M059J (cell line): ENCODE measurements at places on chromosomes 3 and 15. TPM values are rescaled to one million over a fixed set of nuclear protein-coding genes. Genes with fewer than 3 reads are reported as not detected.

Gene EPHB3
- 1.1 and 1.2 TPM in 2 replicates for total RNA-seq

Gene DNAH12
- total RNA-seq: 0.02 and 0.47 TPM in 2 replicates

Gene TTC14
- 20.3 and 33.3 TPM in 2 replicates for total RNA-seq

Gene SERINC4
- not detected in 2 replicates for total RNA-seq

Gene DVL3
- total RNA-seq: 21.2 and 30.3 TPM in 2 replicates

Gene RBP2
- total RNA-seq: not detected in 2 replicates

Gene MYZAP
- total RNA-seq: 7.9 and 8.2 TPM in 2 replicates

Gene LTF
- 0.30 and 0.52 TPM in 2 replicates for total RNA-seq

Gene TIMP4
- 5.1 and 8.9 TPM in 2 replicates for total RNA-seq

Gene KBTBD12
- 0.07 and 0.57 TPM in 2 replicates for total RNA-seq

Gene OR5H1
- total RNA-seq: not detected in 2 replicates

Gene PFKFB4
- total RNA-seq: 19.5 and 31.0 TPM in 2 replicates

Gene ANKDD1A
- 2.1 and 2.3 TPM in 2 replicates for total RNA-seq

DNA sequence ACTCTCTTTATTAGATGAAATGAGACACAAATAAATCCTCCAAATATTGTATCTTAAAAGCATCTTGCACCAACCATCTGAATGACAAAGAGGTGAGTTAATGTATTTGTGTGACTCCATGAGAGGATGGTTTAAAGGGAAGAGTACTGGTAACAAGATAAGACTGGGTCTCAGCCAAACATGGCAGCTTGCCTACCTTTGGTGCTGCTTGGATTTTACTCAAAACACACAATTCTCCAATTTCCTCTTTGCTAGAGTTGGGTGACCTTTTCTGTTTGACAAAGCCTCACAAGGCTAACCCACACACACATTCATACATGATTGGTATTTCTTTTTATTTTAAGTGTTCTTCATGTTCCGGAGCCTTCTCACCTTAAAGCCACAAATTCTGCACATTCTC is 506.4 kb downstream of the FGF12 start:
- no peak for DNase-seq

DNA sequence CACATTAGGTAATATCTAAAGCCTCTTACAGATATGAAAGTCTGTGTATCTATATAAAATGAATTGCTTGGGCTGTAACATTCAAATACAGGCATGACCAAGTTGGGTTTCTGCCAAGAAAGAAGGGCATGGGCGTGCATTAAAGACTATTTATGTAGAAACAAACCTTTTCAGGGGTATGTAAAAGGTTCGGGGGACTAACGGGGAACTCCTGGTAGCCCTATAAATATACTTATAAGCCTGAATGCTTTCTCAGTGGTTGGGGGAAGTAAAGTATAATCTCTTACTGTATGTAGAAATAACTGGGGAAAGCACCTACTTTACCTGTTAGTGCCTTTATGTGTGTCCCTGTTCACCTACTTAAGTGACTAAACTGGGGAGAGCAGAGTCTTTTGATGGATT is 154.5 kb upstream of the TBL1XR1 start:
- DNase-seq: no peak

GRCh38 chr15:29867241-29868000 is 45.2 kb upstream of the TJP1 start:
- DNase-seq: no peak

- DNase-seq: no peak
These were observed 120.8 kb upstream of the HACD2 start for GRCh38 chr3:123705488-123706285.

- DNase-seq: peak; percentile 18
These were observed 91.0 kb upstream of the MBNL1 start for GRCh38 chr3:152177757-152178156.

GRCh38 chr3:151919446-151919845 is 46.0 kb downstream of the SUCNR1 start:
- no peak for DNase-seq

DNA sequence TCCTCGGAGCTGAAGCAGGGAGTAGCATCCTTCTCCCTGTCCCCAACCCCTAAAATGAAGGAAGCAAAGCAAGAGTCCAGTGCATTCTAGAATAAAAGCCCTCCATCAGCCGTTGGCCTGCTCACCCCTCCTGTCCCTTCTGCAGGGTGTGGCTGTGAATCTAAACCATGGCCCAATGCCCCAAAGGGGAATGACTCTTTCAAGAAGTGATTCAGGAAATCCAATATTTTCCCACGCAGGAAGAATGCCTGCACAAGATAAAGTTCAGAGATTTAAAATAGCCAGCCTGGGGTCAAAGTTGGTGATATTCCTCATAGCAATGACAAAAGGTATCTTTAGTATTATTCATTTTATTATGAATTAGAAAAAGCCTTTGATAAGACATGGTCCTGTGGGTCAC is 38.5 kb downstream of the SLCO2A1 start:
- DNase-seq: peak; percentile 72

GRCh38 chr3:100759159-100759558 is 49.9 kb downstream of the TFG start:
- no peak for DNase-seq

- DNase-seq: peak; percentile 34
These were observed 3.8 kb downstream of the FAM43A start for GRCh38 chr3:194689493-194689944.

DNA sequence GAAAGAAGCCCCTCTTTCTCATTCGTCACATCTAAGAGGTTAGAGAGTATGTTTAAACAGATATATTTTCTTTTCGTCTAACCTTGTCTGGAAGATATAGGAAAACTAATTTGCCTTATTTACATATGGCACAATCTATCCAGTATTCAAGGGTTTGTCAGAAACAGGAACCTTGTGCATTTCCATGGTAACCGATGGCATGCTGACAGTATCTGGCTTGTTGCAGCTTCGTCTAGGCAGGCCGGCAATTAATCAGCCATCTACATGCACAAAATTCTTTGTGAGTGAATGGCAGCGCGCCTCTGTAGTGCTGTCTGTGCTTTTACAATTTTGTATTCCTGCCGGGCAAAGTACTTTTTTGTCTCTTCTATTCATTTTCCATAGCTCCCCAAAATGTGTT is 294.0 kb upstream of the SOX2 start:
- peak; percentile 3 for DNase-seq

- DNase-seq: no peak
These were observed 27.2 kb upstream of the PIGZ start for GRCh38 chr3:196995646-196996355.

- DNase-seq: no peak
These were observed 29.7 kb downstream of the SOX2 start for GRCh38 chr3:181741417-181741816.

DNA sequence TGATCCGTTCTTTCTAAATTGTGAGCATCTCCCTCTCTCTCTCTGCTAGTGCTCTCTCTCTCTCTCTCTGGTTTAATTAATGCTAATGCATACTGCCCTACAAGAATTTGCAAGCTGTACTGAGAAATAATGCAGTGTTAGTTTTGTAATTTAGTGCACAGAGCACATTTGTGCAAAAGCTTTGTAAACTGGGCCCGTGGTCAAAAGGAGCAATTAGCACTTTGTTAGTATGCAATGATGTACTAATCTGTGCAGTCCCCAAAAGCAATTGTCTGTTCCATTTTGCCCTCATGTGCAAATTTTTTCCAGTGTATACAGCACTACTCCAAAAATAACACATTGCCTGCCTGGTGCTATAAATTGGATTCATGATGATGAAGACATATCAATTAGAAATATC is 184.6 kb upstream of the CMC1 start:
- no peak for DNase-seq

DNA sequence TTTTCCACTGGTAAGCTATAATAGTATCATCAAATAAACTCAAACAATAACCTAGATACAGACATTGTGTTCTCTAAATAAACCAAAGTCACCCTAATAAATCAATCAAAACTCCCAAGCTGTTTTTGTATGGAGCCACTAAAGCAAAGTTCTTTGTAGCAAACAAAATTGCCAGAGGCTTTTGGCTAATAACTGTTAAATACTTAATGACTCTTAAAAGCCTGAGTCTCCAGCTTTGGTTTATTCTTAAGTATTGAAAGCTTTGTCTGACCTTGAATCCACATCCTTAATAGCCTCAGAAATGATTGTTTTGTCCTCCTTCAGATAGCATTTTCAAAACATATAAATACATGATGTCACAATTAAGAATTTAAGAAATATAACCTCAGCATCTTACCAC is 725.3 kb downstream of the SI start:
- DNase-seq: peak; percentile 7

- DNase-seq: peak; percentile 52
These were observed at the start of gene CD80 for GRCh38 chr3:119559441-119559963. TSS of gene CD80 (minus strand) at chr3:119559614. CDS start at chr3:119557728, 1,886 bp downstream.

GRCh38 chr3:126345231-126345630 is 12.0 kb downstream of the KLF15 start:
- no peak for DNase-seq

- DNase-seq: no peak
These were observed 16.5 kb downstream of the VIPR1 start for GRCh38 chr3:42518800-42519567.

DNA sequence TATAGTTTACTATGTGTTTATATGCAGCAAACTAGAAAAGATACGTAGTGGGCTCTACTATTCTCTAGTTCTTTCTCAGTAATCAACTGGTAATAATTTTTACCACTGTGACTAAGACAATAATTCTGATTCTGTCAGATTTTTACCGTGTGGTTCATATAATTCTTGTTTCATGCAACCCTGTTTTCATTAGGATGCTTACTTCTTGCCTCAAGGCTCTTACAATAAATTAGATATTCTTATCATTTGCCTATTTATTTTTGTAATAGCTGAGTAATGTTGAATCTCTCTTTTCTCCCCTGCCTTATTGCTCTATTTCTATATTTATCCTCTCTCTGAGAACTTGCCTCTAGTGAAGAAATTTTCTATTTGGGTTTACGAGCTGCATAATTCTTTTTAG is 524.7 kb downstream of the NAALADL2 start:
- DNase-seq: peak; percentile 69

GRCh38 chr3:123439806-123440580 is 8.9 kb downstream of the ADCY5 start:
- DNase-seq: no peak
